ENCODE measurements at places on chromosomes 2 and 18. TPM values are rescaled to one million over a fixed set of nuclear protein-coding genes. Genes with fewer than 3 reads are reported as not detected.

DNA sequence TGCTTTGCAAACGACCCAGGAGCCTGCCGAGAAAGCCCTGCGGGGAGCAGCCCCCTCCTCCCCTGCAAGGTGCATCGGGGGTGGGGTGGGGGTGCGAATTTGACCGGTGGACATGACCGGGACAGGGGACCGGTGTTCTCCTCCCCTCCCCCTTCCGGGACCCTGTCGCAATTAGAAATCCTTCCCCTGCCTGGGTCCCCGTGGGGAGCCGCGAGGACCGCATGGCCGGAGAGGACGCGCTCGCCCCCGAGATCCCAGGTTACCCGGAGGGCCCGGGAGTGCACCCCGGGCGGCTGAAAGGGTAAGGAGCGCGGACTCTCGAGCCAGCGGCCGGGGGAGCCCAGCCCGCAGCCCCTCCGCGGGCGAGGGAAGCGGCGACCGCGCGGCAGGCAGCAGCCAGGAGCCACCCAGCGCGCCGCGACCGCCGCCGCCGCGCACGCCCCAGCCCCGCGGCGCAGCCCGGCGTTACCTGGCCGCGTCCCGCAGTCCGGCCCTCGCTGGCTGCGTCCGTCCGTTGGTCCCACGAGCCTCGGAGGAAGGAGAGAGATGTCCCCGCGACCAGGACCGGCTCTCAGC is 482 bp downstream of the DLGAP1 start:
- peaks cover 49% of the 10 kb centered on the region for H3K4me1 ChIP-seq
- H3K27me3 ChIP-seq, result peaks cover 35% of the 10 kb centered on the region
- H3K27ac ChIP-seq, result no peak overlapping the region
- peak overlapping the region; percentile 92 for H3K4me3 ChIP-seq
- no peaks in the 10 kb centered on the region for H3K36me3 ChIP-seq

DNA sequence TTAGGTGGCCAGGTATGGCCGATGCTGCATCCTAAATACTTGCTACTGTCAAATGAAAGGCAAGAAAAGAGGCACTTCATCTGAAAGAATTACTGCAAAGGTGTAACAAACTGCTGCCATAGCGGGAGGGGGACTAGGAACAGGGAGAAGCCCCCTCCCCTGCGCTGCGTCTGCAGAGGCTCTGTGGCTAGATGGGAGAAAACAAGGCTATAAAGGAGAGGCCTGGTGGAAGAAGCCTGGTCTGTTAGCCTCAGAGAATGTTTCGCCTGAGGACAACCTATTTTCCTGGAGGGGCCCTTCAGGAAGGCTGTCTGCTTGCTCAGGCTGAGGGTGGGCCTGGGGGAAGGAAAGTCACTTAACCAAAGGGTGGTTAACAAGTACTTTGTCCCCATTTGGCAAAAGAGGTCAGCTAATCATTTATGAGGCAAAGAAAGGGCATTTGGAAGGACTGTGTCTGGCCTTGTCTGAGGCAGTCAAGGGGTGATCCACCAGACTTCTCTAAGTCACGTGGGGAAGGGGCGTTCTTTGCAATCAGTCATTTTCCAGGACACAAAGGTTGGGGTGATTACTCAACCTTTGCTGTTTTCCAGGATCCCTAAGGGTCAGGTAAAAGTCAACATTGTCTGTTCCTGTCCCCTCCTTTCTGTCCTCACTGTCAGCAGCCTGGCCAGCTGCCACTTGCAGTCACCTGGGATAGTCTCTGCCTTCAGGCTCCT is 103.0 kb upstream of the TMEM200C start:
- no peak for DNase-seq
- H3K4me1 ChIP-seq, result peaks cover 38% of the 10 kb centered on the region
- H3K27me3 ChIP-seq, result no peaks in the 10 kb centered on the region
- H3K27ac ChIP-seq, result no peak overlapping the region
- H3K36me3 ChIP-seq, result no peaks in the 10 kb centered on the region

DNA sequence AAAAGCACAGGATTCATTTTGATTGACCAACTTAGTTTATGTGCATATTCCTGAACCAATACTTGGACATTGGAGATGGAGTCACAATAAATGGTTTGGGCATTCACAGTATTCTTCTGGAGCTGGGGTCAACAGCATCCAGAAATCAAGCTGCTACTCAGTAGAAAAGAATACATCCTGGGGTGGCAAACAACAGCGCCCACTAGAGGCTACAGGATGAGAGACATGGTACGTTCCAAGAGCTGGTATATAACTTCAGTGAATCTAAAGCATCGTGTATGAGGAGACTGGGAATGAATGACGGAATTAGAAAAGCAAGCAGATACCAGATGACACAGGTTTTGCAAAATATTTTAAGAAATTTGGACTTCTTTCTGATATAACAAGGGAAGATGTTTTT is 142.9 kb upstream of the FIGN start:
- peak; percentile 79 for DNase-seq
- no peaks in the 10 kb centered on the region for H3K27me3 ChIP-seq

GRCh38 chr2:241798081-241798630 is 10.8 kb upstream of the NEU4 start:
- H3K27me3 ChIP-seq, result peaks cover 6% of the 10 kb centered on the region
- no peak for DNase-seq
- H3K27ac ChIP-seq, result no peak overlapping the region
- H3K4me1 ChIP-seq, result peaks cover 2% of the 10 kb centered on the region
- no peak overlapping the region for H3K4me3 ChIP-seq

GRCh38 chr2:191355170-191355758 is 110.1 kb downstream of the MYO1B start:
- no peaks in the 10 kb centered on the region for H3K36me3 ChIP-seq
- H3K27ac ChIP-seq, result no peak overlapping the region
- no peaks in the 10 kb centered on the region for H3K27me3 ChIP-seq
- H3K4me3 ChIP-seq, result no peak overlapping the region

DNA sequence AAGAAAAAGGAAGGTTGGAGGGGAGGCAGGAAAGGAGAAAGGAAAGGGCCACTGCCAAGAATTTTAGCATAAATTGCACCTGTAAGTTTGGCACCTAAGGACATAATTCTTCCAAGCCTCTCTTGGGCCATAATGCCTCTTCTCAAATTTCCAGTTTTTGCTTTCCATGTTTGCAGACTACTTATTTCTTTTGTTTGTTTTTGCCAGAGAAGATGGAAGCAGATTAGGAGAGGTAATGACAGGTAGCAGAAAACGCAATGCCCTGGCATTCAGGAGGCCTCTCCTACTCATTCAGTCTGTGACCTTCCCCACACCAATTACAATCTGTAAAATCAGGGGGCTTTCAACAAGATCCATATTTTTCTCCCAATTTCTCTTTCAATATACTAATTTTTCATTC is 56.8 kb downstream of the MRPL33 start:
- H3K4me1 ChIP-seq, result no peaks in the 10 kb centered on the region
- no peak overlapping the region for H3K4me3 ChIP-seq
- no peaks in the 10 kb centered on the region for H3K27me3 ChIP-seq
- no peak for DNase-seq

- H3K36me3 ChIP-seq, result peaks cover 11% of the 10 kb centered on the region
- H3K27me3 ChIP-seq, result no peaks in the 10 kb centered on the region
- no peak for DNase-seq
- no peak overlapping the region for H3K4me3 ChIP-seq
These were observed 35.3 kb downstream of the PDIA6 start for GRCh38 chr2:10777111-10777841.

GRCh38 chr18:55541571-55541970 is 46.4 kb downstream of the TCF4 start:
- H3K27me3 ChIP-seq, result no peaks in the 10 kb centered on the region
- H3K27ac ChIP-seq, result no peak overlapping the region
- H3K36me3 ChIP-seq, result no peaks in the 10 kb centered on the region
- DNase-seq, result no peak

- no peaks in the 10 kb centered on the region for H3K27me3 ChIP-seq
- H3K36me3 ChIP-seq, result no peaks in the 10 kb centered on the region
- H3K4me1 ChIP-seq, result no peaks in the 10 kb centered on the region
- H3K4me3 ChIP-seq, result no peak overlapping the region
- no peak for DNase-seq
These were observed 48.1 kb upstream of the TBC1D8 start for GRCh38 chr2:101199251-101199791.

DNA sequence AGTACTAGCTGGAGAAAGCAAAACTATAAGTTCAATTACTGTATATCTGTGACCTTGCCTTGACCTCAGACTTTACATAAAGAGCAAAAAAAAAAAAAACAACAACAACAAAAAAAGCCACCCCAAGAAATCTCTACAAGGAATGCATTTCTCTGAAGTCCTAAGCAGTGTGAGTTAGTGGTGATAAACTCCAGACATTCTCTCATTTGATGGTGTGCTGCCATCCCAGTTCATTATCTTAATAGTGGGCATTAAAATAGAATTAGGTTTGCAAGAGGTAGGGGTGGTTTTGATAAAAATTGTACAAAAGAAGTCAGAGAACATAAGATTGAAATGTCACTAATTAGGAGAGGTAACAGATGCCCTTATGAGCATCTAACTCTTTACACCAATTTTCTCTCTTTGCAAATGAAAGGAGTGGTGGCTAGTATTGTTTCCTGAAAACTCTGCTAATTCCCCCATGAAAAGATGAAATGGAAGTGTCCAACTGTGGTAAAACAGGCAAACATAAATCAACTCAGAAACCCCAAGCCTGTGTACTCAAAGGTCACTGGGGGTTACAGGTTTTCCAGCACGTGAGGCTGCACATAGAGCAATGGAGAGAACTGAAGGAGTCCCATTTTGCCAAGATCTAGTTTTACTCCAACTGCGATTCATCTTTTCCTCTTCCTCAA is 131.9 kb downstream of the MEIS1 start:
- H3K27me3 ChIP-seq, result peaks cover 3% of the 10 kb centered on the region
- peaks cover 22% of the 10 kb centered on the region for H3K4me1 ChIP-seq
- H3K36me3 ChIP-seq, result no peaks in the 10 kb centered on the region
- no peak overlapping the region for H3K27ac ChIP-seq
- DNase-seq, result no peak
- H3K4me3 ChIP-seq, result no peak overlapping the region

GRCh38 chr2:66555091-66555490 is 120.2 kb downstream of the MEIS1 start:
- no peak overlapping the region for H3K4me3 ChIP-seq
- DNase-seq, result no peak
- H3K36me3 ChIP-seq, result no peaks in the 10 kb centered on the region
- H3K27me3 ChIP-seq, result no peaks in the 10 kb centered on the region
- no peak overlapping the region for H3K27ac ChIP-seq

DNA sequence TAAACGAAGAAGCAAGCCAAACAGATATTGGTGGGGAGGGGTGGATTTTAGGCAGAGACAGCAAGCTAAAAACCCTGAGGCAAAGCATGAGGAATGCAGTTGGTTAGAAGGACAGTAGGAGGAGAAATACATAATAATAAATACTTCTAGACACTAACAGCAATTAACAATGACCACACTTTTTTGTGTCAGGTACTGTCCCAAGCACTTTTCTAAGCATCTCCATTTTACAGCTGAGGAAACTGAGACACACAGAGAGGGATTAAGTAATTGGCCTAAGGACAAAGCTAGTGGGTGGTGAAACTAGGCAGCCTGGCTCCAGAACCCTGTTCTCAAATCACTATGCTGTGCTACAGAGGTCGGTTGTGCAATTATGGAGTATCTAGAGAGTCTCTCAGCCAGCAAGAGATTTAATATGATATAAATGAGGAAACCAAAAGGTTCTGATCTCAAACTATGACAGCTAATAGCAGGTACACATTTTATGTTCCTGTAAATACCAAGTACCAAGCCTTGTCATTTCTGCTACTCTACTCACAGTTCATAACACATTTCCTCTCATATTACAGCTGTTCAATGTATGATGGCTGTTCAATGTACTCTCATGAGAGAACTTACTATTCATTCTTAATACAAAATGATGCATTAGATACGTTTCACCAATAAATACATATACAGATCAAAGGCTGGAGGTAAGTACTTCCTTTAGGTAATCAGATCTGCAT is 5.3 kb downstream of the MAP4K3 start:
- peaks cover 80% of the 10 kb centered on the region for H3K4me1 ChIP-seq
- no peaks in the 10 kb centered on the region for H3K36me3 ChIP-seq
- DNase-seq, result peak; percentile 49
- H3K27ac ChIP-seq, result no peak overlapping the region
- no peaks in the 10 kb centered on the region for H3K27me3 ChIP-seq

- no peaks in the 10 kb centered on the region for H3K36me3 ChIP-seq
- DNase-seq, result no peak
- no peak overlapping the region for H3K4me3 ChIP-seq
- no peaks in the 10 kb centered on the region for H3K27me3 ChIP-seq
- no peak overlapping the region for H3K27ac ChIP-seq
- H3K4me1 ChIP-seq, result no peaks in the 10 kb centered on the region
These were observed 88.4 kb upstream of the ARL5A start for GRCh38 chr2:151916632-151917031.

DNA sequence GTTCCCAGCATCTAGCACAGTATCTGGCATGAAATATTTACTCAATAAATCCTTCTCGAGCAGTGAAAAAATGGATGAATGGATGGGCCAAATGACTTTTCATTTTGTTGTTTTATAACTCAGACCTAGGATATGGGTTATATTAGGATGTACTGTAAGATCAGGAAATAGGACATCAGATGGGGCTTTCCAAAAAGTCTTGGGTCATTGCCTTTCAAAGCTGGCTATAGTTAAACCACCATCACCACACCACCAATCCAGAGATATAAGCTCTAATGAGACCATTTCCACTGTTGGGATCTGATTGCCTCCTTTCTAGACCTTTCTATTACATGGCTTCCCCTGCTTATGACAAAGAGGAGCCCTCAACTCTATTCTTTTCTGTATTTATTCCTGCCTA is 525.0 kb upstream of the TCF4 start:
- no peaks in the 10 kb centered on the region for H3K27me3 ChIP-seq
- H3K36me3 ChIP-seq, result no peaks in the 10 kb centered on the region
- no peak overlapping the region for H3K4me3 ChIP-seq
- no peaks in the 10 kb centered on the region for H3K4me1 ChIP-seq

- H3K4me1 ChIP-seq, result peaks cover 18% of the 10 kb centered on the region
- H3K27me3 ChIP-seq, result no peaks in the 10 kb centered on the region
- H3K27ac ChIP-seq, result no peak overlapping the region
- H3K4me3 ChIP-seq, result no peak overlapping the region
These were observed 294.6 kb upstream of the SLC14A2 start for GRCh38 chr18:45320724-45321123.

DNA sequence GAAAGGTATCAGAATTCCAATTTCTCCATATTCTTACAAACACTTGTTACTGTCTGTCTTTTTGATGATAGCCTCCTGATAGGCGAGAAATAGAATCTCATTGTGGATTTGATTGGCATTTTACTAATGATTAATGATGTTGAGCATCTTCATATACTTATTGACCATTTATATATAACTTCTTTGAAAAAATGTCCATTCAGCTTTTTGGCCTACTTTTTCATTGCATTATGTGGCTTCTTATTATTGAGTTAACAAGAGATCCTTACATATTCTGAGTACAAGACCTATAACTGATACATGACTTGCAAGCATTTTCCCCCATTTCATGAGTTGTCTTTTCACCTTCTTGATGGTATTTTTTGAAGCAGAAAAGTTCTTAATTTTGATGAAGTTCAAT is 54.6 kb downstream of the QPCT start:
- DNase-seq, result no peak
- no peaks in the 10 kb centered on the region for H3K36me3 ChIP-seq
- no peaks in the 10 kb centered on the region for H3K27me3 ChIP-seq
- H3K4me3 ChIP-seq, result no peak overlapping the region

Gene NDUFAF7
- total RNA-seq, result 47.4 TPM

Gene MAL
- 2.6 TPM for total RNA-seq

Gene CRYGC
- not detected for total RNA-seq

Gene RAB1A
- 94.8 TPM for total RNA-seq

Gene POU3F3
- 0.24 TPM for total RNA-seq

Gene REEP1
- total RNA-seq, result 1.6 TPM

Gene COL6A3
- 7.3 TPM for total RNA-seq

Gene UGT1A5
- total RNA-seq, result not detected

Gene FLACC1
- total RNA-seq, result 0.10 TPM

Measured in GM23338 (cell line).